Fibroblast of lung (primary cell): ENCODE measurements at places on chromosomes 7 and 10.

DNA sequence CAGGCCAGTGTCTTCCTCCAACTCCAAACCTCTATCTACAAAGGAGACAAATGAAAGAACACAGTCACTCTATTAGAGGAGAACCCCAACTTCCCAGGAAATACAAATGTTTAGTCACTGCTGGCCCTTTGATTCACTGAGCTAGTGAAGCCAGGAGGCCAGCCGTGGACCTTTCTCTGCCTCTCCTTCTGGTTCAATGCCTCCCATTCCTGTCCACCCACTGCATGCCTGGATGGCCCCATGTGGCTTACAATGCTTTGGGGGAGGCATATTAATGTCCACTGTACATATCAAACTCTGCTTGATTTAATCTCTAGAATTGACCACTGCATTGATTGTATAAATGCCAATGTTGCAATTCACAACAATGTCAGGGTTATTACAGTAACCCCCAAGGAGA is 687.3 kb downstream of the KCNMA1 start:
- no peaks in the 10 kb centered on the region for H3K27me3 ChIP-seq
- no peaks in the 10 kb centered on the region for H3K36me3 ChIP-seq
- no peak overlapping the region for H3K4me3 ChIP-seq
- DNase-seq = peak; percentile 61

GRCh38 chr7:11294965-11295364 is 321.3 kb downstream of the PHF14 start:
- no peaks in the 10 kb centered on the region for H3K27me3 ChIP-seq
- no peak for DNase-seq
- H3K27ac ChIP-seq = no peak overlapping the region
- no peak overlapping the region for H3K4me3 ChIP-seq
- no peaks in the 10 kb centered on the region for H3K36me3 ChIP-seq

- no peaks in the 10 kb centered on the region for H3K27me3 ChIP-seq
- no peak for DNase-seq
- no peak overlapping the region for H3K4me3 ChIP-seq
Observed at GRCh38 chr7:2468227-2468626, 8.0 kb downstream of the GRIFIN start.

DNA sequence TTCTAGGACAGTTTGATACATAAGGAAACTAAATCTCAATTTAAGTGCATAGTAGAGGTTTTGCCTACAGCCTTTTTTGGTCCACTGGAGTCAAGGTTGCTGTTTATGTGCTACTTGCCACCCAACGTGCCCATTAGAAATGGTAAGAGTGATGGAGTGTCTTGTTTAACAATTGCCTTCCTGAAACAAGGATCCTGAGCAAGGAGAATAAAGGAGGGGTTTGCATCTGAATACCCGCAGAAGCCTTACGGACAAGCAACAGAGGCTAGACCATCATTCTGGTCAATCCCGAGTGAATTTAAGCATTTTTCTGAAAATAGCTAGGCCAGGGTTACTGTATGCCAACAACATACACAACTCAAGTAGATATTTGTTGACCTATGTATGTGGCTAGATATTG is 63.6 kb downstream of the MARCHF5 start:
- no peak overlapping the region for H3K27ac ChIP-seq
- no peaks in the 10 kb centered on the region for H3K27me3 ChIP-seq
- H3K4me3 ChIP-seq = no peak overlapping the region
- no peaks in the 10 kb centered on the region for H3K36me3 ChIP-seq

DNA sequence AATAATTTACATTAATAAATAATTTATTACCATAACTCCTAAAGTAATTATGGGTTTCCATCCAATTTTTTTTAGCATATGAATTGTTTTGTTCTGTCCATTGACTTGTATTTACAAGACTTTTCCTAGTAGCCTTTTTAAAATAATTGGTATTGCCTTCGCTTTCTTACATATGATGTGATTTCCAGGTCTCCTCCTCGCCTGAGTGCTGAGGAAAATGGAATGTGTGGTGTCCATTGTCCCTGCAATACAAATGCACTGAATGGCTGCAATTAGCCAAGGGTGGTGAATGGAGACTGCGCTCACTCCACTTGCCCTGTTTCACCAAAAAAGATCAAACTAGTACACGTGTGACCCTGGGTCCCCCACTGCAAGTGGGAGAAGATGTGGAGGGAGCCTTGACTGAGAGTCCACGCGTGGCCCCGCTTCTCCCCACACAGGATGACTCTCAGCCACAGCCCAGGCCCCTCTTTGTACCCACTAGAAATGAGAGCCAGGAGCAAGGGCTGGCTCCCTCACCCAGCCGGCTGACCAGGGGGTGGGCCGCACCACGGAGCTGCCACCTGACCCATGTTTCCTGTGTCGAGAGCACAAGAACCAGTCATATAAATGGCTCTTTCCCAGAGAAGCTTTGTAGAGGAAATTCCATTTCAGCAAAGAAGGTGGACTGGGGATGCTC is 52.6 kb downstream of the FAM53B start:
- H3K4me1 ChIP-seq = no peaks in the 10 kb centered on the region
- H3K36me3 ChIP-seq = no peaks in the 10 kb centered on the region
- H3K27ac ChIP-seq = no peak overlapping the region
- no peak overlapping the region for H3K4me3 ChIP-seq
- H3K27me3 ChIP-seq = no peaks in the 10 kb centered on the region
- no peak for DNase-seq

- DNase-seq = peak; percentile 34
- no peak overlapping the region for H3K27ac ChIP-seq
- H3K36me3 ChIP-seq = no peaks in the 10 kb centered on the region
- no peaks in the 10 kb centered on the region for H3K4me1 ChIP-seq
Observed at GRCh38 chr7:138477581-138477980, 17.5 kb downstream of the TRIM24 start.

DNA sequence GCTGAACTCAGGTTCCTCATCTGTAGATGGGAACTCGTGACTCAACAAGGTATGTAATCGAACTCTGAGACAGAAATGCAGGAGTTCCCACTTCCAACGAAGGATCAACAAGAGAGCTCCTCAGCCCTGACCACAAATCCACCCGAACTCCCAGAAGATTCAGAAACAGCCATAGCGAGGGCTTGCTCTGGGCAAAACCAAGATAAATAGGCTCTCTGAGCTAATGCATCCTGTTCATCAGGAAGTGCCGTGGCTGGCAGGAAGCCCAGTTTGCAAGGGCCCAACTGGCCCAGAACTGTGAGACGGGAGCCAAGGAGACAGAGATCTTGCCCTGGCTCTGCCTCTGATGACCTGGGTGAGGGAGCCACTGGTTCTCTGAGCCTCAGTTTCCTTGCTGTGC is 141.7 kb upstream of the PFKP start:
- peaks cover 2% of the 10 kb centered on the region for H3K27me3 ChIP-seq
- H3K36me3 ChIP-seq = no peaks in the 10 kb centered on the region
- H3K4me1 ChIP-seq = no peaks in the 10 kb centered on the region
- no peak overlapping the region for H3K4me3 ChIP-seq
- DNase-seq = peak; percentile 79

DNA sequence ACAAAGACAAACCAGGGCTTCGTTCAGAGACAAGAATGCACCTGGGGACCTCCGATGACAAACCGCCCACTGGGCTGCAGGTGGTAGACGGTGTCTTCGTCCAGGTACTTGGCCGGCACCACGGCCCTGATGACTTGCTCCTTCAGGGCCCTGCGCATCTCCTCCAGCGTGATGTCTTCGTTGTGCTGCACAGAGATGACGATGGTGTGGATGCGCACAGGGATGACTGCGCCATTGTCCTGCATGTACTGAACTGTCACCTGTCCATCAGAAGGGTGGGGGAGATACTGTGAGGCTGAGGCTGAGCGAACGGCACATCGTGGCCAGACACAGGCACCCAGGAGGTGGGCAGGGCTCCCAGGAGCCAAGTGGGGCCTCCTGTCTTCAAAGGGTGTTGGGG is 13.1 kb downstream of the MAT1A start:
- no peak for DNase-seq
- no peaks in the 10 kb centered on the region for H3K36me3 ChIP-seq
- H3K27me3 ChIP-seq = no peaks in the 10 kb centered on the region
- H3K27ac ChIP-seq = no peak overlapping the region
- H3K4me3 ChIP-seq = no peak overlapping the region
- no peaks in the 10 kb centered on the region for H3K4me1 ChIP-seq

GRCh38 chr7:148260599-148260998 is 330.0 kb upstream of the C7orf33 start:
- no peak for DNase-seq
- no peak overlapping the region for H3K27ac ChIP-seq
- no peak overlapping the region for H3K4me3 ChIP-seq
- no peaks in the 10 kb centered on the region for H3K27me3 ChIP-seq
- no peaks in the 10 kb centered on the region for H3K4me1 ChIP-seq
- no peaks in the 10 kb centered on the region for H3K36me3 ChIP-seq

GRCh38 chr10:4431114-4431863 is 394.7 kb upstream of the AKR1E2 start:
- H3K27ac ChIP-seq = no peak overlapping the region
- H3K4me3 ChIP-seq = no peak overlapping the region
- H3K27me3 ChIP-seq = no peaks in the 10 kb centered on the region
- H3K4me1 ChIP-seq = no peaks in the 10 kb centered on the region
- no peaks in the 10 kb centered on the region for H3K36me3 ChIP-seq
- DNase-seq = peak; percentile 96

DNA sequence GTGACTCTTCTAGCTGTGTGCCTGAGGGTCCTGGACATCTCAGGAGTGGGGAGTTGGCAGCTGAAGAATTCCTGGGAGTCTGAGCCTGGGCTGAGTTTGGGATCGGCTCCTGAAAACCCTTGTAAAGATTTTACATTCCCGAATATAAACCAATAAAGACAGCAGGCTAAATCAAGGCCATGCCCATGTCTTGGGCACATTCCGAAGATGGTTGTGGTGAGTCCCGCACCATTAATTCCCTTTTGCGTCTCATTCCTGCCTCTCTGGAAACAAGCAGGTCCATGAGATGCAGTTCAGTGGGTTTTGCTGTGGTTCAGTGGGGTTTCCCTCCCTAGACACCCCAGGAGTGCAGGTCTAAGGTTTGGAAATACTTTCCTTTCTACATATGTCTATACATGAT is 90.9 kb downstream of the COL26A1 start:
- DNase-seq = no peak
- H3K4me1 ChIP-seq = no peaks in the 10 kb centered on the region
- H3K36me3 ChIP-seq = no peaks in the 10 kb centered on the region
- peaks cover 5% of the 10 kb centered on the region for H3K27me3 ChIP-seq
- H3K4me3 ChIP-seq = no peak overlapping the region
- H3K27ac ChIP-seq = no peak overlapping the region

DNA sequence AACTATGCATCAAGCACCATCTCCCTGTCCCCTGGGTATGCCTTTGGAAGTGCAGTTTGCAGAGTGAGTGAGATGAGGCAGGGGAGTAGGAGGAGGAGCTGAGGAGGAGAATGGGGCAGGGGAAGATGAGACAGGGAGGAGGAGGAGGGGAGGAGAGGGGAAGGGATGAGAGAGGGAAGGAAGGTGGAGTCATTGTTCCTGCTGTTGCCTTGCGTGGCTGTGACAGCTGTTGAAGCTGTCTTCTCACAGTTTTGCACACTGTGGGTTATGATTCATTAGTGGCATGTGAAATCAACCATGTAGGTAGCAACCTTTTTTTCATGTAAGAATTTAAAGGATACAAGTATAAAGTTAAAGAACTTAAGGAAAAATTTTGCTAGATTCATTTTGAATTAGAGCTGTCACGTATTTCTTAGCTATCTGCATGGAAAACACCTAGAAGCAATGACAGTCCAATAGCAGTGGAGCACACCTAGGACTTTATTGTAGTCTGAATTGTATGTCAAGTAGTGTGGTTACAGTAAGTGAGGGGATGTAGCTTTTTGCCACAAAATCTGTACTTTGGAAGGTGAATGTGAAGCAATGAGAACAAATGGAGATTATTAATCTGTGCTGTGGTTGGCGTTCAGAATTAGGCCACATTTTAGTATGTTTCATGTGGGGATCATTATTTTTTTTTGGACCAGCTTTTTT is 21.7 kb downstream of the CCM2 start:
- H3K36me3 ChIP-seq = no peaks in the 10 kb centered on the region
- H3K4me3 ChIP-seq = no peak overlapping the region
- H3K27ac ChIP-seq = no peak overlapping the region
- no peaks in the 10 kb centered on the region for H3K27me3 ChIP-seq

DNA sequence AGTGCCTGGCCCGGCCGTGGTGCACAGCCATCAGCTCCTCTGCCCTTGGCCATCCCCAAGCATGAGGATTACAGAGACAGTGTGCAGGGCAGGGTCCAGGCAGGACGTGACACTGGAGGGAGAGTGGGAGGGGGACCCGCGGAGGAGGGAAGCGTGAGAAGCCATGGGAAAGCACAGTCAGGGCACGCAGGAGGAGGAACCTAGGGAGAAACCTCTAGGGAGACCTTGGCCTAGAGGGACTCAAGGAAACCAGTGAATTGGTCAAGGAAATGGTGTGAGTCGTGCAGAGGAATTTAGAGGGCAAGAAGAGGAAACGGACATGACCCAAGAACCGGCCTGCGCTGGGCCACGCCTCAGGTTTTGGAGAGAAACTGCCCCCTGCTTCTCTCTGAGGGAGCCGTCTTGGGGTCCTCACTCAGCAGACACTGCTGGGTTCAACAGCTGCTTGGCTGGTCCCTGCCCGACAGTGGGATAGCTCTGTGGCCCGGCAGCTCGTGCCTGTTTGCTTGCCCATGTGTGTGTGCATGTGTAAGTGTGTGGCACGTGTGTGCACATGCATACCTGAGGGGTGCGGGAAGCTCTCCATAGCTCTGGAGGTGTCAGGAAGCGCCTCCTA is 3.2 kb downstream of the OPN4 start:
- H3K27me3 ChIP-seq = no peaks in the 10 kb centered on the region
- DNase-seq = no peak
- H3K4me1 ChIP-seq = no peaks in the 10 kb centered on the region
- no peak overlapping the region for H3K27ac ChIP-seq

DNA sequence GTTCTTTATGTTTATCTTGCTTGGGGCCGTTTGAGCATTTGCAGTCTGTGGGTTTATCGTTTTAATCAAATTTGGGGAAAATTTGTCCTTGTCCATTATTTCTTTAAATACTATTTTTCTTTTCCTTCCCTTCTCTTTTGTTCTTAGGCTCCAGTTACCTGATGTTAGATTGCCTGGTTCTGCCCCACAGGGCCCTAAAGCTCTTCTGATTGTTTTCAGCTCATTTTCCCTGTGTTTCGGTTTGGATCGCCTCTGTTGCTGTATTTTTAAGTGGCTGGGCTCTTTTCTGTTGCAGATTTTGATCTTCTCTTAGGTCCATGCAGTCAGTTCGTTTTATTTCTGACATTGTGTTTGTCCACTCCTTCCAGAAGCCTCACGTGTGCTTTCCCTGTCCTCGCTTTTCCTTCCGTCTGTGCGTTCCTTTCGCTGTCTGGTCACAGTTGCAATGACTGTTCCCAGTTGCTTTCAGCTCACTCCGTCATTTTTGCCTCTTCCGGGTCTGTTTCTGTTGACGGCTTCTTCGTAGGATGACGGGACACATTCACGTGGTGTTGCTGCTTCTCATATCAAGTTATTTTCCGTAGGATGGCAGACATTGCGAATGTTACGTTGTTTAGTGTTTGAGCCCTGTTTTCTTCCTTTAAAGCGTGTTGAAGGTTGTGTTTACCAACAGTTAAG is 111.4 kb downstream of the INPP5A start:
- peaks cover 1% of the 10 kb centered on the region for H3K36me3 ChIP-seq
- H3K27ac ChIP-seq = no peak overlapping the region
- no peaks in the 10 kb centered on the region for H3K4me1 ChIP-seq
- no peaks in the 10 kb centered on the region for H3K27me3 ChIP-seq
